ENCODE measurements at places on chromosomes 4 and X.

- DNase-seq = no peak
Observed at GRCh38 chr4:26905172-26905571, 44.5 kb downstream of the STIM2 start.

DNA sequence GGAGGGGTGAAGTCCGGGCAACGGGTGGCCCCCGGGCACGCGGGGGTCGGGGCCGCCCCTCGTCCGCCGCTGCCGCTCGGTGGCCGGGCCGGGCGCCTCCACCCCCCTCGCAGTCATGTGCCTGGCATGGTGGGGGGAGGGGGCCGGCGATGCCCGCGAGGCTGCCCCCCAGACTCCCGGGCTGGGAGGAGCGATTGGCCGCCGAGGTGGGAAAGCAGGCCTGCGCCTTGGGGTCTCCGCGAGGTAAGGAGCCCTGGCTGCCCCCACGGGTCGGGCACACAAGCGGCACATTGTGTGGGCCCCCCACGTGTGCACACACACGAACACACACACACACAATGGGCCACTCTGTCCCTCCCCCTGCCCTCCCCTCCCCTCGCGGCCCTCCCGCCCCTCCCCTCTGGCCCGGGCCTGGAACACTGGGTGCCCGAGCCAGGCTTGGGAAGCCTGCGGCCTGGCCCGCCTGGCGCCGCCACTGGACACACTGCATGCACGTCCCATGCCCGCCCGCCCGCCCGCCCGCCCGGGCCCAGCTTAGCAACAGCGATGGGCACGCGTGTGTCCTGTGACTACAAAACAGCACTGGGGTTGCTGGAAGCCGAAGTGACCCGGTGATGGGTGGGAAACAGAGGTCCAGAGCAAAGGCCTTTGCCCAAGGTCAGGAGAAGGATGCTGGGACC lies 1.3 kb downstream of the SLC6A8 start:
- peak; percentile 84 for DNase-seq

DNA sequence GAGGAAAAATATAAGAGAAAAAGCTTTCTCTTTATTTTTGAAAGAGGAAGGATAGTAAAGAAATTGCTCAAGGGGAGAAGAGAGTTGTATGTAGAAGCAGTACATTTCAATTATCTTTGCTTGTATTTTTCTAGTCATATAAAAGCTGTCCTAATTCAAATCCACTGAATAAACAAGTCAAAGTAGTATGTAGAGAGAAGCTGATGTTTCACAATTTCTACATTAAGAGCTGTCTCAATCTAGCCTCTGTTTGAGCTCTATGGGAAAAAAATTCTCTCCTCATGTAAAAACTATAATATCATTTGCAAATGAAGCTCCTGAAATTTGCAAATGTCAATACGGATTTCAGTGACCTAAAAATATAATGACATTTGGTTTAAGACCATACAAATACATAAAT lies 52.6 kb downstream of the CHM start:
- no peak for DNase-seq

GRCh38 chr4:136343340-136343739 lies 1189.0 kb downstream of the PCDH18 start:
- DNase-seq = no peak

DNA sequence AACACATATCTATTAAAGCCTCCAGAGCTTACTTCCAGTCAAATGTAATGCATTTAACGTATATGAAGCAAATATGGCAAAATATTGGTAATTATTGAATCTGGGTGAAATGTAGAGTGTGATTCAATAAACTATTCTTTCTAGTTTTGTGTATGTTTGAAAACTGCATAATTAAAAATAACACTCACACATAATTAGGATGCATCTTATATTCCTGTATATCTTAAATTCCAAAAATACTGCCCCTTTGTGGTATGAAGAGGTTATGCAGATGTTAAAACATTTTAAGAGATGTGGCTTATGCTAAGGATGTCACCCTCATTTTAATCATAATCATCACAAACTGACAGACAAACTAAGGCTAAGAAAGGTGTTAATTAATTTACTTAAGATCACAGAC lies 182.9 kb downstream of the COX18 start:
- no peak for DNase-seq

GRCh38 chr4:84956014-84956413 lies 10.5 kb downstream of the WDFY3 start:
- DNase-seq = no peak

DNA sequence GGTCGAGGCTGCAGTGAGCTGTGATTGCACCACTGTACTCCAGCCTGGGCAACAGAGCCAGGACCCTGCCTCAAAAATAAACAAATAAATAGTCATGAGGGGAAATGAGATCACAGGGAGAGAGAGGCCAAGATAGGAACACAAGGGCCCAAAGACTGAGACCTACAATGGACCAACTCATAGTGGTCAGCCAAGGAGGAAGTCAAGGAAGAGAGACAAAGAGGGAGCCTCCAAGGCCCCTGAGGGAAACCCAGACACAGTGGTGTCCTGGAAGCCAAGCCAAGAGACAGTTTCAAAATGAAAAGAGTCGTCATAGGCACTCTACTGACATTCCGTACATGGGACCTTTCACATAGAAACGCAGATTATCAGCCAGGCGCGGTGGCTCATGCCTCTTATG lies 153.3 kb downstream of the BCOR start:
- no peak for DNase-seq

DNA sequence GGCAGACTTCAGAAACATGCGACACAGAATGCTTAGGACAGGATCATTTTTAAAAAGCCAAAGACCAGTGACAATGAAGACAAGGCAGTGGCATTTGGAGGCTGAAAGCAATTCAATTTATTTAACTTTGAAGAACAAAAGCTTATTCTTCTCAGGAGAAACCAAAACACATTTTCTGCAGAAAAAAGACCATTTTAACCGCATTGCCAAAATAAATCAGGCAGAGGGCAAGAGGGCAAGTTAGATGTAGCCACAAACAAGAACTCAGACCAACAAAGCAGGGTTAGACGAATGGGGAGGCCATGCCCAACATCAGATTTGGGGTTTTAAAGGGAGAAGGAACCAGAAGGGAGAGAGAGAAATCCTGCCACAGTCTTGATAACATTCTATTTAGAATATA lies 58.9 kb downstream of the RELL1 start:
- no peak for DNase-seq

Measured in head of caudate nucleus (tissue), 42 donors.